ENCODE measurements at places on chromosomes 4 and X.

- DNase-seq, result no peak
Observed at GRCh38 chr4:86878640-86879039, 13.6 kb downstream of the C4orf36 start.

GRCh38 chrX:148629434-148629833, 129.0 kb downstream of the AFF2 start:
- DNase-seq, result peak; percentile 5

- no peak for DNase-seq
Observed at GRCh38 chrX:12919051-12919450, 12.6 kb downstream of the TLR8 start.

DNA sequence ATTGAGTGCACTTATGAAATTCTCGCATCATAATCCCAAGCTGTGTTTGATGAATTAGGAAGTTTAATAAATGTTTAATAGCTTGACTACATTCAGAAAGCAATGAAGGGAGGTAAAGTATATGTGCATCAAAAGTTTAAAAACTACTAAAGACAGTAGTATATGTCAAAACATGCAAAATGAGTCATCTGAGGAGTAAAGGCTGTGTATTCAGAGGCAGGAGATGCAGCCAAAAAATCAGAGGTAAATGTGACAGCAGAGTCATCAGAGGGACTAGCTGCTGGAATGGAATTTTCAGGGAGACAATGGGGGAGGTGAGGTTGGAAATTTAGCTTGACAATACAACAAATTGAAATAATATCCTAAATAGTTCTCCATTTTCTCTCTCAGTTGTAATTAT, 127.0 kb upstream of the FUNDC1 start:
- DNase-seq, result no peak

GRCh38 chr4:99447079-99447478, 11.9 kb upstream of the ADH7 start:
- peak; percentile 52 for DNase-seq

GRCh38 chr4:140312100-140312499, 61.3 kb upstream of the SCOC start:
- DNase-seq, result no peak

DNA sequence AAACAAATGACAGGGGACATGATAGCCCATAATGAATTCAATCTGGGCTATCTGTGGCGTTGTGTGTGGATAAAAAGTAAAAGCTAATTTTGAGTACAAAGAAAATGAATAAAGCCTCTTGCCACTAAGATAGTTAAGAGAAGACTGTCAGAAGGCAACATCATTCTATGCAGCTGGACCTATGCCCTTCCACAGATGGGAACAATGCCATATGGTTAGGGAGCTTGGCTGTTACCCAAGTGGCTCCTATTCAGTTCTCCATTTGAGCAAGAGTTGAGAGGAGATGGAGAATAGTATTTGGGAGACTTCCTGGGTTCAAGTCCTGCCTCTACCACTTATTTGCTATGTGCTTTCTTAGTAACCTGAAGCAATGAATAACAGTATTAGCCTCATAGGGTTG, 107.7 kb downstream of the ANXA3 start:
- DNase-seq, result no peak

GRCh38 chr4:176708771-176709311, 83.9 kb downstream of the VEGFC start:
- DNase-seq, result no peak

DNA sequence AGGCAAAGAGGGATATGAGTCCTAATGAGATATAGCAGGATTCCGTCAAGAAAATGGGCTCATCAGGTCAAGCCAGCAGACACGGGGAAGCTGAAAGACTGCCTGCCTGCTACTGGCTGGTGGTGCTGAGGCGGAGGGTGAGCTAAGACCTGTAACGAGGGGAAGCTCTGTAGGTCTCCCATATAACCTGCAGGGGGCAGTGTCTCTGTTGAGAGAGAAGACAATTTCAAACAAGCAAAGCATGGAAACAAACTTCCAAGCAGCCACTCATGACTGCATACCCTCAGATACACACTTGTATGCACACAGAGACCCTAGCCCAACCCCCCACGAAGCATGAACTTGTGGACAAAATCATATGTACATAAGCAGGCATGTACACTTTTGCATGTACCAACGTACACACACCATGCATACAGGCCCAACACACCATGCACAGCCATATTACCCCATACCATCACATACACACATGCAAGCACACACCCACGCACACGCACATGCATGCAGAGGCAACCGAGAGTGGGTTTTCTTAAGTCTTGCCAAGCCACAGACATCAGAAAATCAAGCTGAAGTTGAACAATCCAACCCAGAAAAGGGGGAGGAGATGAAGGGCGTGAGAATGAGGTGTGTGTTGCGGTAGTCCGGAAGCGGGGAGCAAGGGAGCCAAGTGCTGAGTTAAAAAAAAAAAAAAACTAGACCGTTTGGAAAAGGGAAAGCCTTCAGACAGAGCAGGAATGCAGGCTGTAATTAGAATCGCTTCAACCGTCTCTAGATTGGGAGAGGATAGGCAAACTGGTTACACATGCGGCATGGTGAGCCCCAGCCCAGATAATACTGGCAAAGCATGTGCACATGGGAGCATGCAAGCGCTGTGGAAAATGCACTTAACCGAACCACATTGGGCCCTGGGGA, 71.0 kb downstream of the PJA1 start:
- peak; percentile 51 for DNase-seq

DNA sequence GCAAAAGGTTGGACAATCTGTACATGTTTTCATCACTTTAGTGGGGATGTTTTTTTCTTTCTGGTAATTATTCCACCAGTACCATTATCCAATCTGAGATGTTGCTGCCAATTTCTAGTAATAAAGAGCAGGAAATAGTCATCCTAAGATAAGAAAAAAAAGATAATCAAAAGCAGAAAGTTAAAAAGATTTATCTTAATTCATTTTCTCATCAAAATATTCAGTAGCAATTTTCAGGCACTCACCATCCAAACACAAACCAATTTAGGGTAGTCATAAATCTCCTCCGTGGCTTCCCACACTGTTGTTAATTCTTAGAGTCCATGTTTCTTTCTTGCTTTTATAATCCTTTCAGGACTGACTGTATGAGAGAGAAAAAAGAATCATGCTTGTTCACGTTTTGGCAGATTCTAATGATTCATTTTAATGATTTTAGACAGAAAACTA, 263.7 kb upstream of the UGT8 start:
- DNase-seq, result no peak

DNA sequence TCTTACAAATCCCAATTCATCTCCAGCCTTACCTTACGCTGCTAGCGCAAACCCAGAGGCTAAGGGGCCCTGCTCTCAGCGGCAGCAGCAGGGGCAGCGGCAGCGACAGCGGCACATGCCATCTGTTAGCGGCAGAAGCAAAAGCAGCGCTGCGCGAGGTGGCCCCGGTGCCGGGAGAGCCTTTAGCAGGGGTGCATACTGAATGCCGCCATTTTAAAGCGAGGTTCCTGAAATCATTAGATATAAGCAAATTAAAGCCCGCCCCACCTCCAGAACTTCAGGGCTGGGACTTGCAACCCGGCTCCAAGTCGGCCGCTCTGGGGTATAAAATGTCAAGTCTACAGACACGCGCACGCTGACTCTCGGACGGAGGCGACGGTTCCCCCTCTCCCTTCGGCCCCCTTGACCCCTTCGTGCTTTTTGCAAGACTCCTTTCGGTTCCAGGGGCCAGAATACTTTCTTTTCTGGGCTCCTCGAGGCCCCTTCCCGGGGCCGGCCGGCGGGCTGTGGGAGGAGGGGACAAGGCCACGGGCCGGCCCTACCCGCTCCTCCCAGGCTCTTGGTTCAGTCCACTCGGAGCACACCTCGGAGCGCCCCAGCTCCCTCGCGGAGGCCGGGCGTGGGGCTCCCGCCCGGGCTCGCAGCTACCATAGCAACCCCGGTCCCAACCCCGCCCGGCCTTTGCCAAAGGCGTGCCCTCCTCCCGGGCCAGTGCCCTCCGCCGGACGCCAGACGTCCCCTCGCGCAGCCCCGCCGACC, at the start of gene MBNL3:
Gene MBNL3 (minus strand): TSS at position 220 of the 759 bp plus-strand sequence. CDS start 49,427 bp downstream, outside the sequence.
- DNase-seq, result peak; percentile 76

DNA sequence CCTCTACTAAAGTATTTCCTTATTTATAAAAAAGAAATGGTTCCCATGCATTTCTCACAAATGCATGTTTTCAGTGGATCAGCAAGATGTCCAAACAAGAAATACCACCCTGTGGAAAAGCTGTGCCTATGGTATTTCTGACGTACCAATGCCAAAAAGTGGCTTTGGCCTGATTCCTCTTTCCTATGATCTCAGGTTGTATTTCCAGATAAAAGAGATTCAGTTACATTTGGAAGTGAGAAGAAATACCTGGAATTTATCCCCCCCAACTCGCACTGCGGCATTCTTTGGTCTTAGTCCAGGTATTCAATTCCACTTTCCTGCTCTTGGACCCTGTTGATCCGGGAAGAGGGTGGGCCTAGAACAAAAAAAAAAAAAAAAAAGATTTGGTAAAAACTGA, 815.9 kb upstream of the FRG1 start:
- no peak for DNase-seq

DNA sequence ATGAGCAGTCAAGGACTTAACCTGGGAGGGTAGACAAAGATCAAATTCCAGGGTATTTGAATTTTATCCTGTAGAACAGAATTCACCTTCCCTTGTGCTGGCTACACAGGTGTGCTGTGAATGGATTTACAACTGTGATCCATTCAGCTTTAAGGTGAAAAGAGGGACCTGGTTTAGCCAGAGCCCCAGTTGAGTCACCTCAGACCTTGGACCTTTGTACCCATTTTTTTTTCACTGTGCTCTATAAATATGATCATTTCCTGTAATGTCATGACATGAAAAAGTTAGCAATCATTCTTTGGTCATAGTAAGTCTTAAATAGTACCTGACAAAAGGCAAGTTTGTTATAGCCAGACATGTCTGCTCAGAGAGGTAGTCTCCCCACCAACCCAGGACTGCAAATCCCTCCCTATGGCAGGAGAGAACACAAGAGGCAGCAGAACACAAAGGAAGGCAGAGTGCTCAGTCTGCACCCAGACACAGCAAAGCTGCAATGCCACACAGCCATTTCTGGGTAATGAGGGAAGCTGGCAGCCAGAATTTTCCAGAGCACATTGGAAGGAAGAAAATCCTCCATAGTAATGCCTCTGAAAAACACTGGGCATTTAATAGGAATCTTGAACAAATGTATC, 77.9 kb downstream of the CXXC4 start:
- DNase-seq, result no peak

DNA sequence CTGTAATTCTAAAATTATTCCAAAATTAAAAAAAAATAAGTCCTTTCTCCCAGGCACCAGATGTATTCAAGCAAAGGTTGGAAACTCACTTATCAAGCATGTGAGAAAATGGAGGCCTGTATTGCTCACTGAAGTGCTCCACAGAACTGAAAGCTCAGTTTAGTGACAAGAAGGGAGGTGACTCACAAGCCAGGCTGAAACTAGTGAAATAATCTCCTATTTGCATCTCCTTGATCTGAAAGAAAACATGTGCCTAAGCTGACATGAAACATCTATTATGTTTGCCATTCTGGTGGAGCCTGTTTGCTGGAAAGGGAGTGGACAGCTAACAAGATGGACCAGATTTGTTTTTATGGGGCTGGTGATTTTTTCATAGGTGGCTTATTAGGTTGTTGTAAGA, 54.0 kb upstream of the AMELX start:
- DNase-seq, result no peak
